Stimulated activated CD8-positive, alpha-beta memory T cell treated with anti-CD3 and anti-CD28 coated beads, Interleukin-2, amount 100 ng/mL, for 48 hours (primary cell): ENCODE measurements at places on chromosomes 2 and 18.

DNA sequence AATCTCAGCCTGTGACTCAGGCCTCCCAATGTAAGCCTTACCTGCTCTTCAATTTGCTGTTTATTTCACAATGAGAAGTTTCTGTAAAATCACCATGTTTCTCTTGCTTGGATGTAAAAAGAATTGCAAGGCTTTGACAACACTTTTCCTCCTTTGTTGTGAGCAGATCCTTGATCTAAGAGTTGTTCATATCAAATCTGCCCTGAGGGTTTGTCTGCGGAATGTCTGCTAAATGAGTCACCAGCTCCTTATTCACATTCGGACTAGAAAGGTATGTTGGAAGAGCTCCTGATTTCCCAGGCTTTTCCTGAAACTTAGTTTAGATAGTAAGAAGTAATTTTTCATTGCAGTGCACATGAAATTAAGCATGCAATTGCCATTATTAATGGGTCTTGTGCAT, 268.2 kb upstream of the TCF4 start:
- no peak for DNase-seq

- no peak for DNase-seq
These were observed 45.8 kb downstream of the LAMA3 start for GRCh38 chr18:23735021-23735464.

- DNase-seq, result no peak
These were observed 419.6 kb downstream of the SOX11 start for GRCh38 chr2:6111781-6112261.

- DNase-seq, result no peak
These were observed 27.7 kb upstream of the LYPD1 start for GRCh38 chr2:132697556-132698205.

- no peak for DNase-seq
These were observed 246.5 kb downstream of the GALR1 start for GRCh38 chr18:77495982-77496690.

GRCh38 chr2:65351948-65352595, 80.3 kb downstream of the SPRED2 start:
- DNase-seq, result no peak

- no peak for DNase-seq
These were observed 167.6 kb downstream of the LNPK start for GRCh38 chr2:175834477-175834876.

DNA sequence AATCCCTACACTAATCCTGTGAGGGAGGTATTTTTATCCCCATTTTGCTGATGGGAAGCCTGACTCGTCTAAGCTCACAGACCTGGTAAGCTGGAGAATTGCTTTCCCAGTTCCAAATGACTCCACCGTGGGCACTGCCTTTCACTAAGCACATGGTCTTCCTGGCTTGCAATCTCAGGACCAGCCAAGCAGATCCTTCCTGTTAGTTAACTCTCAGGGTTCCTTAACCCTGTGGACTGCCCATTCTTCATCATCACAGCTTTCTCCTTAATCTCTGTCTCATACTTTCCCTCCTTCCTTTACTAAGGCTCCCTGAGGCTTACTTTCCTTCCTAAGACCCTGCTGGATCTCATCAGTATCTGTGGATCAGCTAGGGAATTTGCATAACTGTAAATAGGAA, 122.2 kb upstream of the ZEB2 start:
- no peak for DNase-seq

- no peak for DNase-seq
These were observed 20.9 kb downstream of the TMEM237 start for GRCh38 chr2:201622306-201622970.

GRCh38 chr2:85600951-85601770, 1.3 kb downstream of the TMEM150A start:
- no peak for DNase-seq

DNA sequence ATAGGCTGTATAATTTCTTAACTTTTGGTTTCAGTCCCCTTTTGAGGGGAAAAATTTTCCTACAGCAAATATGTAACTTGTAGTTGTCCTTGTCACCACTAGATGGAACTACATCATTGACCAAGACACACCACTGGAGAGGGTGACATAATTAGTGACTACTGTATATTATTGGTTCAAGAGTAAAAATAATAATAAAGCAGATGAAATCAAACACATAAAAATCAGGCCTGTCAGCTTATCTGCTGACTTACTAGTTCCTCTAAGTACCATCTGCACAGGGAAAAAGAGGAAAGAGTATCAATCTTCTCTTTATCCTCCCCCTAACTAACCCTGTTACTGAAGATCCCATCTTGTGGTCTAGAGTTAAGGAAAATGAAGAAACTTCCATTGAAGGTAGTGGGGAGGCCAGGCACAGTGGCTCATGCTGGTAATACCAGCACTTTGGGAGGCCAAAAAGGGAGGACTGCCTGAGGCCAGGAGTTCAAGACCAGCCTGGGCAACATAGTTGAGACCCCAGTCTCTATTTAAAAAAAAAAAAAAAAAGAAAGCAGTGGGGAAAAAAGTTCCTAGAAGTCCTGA, 29.6 kb upstream of the ENOSF1 start:
- DNase-seq, result no peak

DNA sequence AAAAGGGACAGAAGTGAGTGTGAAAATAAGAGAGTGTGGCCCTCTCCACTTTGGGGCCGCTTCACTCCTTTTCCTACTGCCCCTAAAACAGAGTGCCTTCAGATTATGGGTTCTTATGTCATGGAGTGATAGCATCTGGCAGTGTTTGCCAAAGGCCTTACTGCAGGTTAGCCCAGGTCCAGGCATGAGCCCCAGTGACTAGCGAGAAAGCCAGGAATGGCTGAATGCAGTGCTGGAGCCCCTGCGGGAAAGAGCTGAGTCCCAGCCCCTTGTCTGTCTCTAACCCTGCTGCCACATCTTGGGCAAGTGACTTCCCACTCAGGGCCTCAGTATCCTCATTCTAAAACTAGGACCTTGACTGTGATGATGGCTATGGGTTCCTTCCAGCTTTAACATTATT, 6.0 kb downstream of the IGFBP5 start:
- DNase-seq, result no peak

GRCh38 chr18:57863706-57864105, 60.6 kb upstream of the ATP8B1 start:
- DNase-seq, result no peak

DNA sequence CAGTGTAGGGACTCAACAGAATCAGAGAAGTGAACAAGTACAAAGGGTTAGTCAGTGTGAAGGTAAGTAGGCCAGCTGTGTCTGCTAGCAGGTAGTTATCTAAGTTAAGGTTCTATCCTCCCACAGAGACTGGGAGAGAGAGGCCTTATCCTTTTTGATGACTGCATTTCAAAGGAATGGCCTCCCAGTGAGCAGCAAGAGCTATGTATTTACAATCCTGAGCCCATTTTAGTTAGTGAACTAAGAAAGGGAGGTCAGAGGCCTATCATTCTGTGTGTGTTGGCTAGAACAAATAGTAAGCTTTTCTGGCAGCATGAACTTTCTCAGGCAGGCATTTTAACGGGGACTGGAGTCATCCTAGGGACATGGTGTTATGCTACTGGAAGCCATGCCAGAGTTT, 182.9 kb downstream of the VWC2L start:
- no peak for DNase-seq
